Adrenal gland (tissue), 19 donors: ENCODE measurements at places on chromosomes 2 and 18.

DNA sequence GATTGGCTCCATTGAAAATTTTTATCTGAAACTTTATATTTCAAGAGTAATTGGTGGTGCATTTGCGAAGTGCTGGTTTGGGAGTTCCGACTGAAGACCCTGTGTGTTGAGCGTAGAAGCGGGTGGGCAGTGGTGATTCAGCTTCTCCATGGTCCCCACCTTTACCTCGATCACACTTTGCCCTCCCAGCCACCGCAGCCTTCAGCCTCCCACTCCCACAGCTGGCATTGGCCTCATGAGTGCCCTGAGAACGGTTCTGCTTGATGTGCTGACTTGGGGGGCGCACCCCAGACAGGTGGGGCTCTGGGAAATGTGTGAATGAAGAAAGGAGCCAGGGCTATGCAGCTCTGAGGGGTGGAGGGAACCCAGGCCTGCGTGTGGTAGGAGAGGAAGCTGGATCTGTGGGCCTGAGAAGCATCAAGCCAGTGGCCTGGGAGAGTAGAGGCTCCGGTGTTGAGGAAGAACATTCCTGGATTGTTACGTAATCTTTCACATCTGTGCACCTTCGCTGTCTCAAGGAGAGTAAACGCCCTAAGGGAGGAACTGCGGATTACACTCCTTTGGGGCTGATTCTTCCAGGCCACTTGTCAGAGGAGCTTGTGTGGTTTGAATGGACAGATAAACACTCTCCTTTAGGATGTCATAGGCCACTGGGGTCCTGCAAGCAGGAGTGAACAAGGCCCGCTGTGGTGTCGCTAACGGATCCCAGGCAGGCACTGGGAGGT is 83.8 kb downstream of the NPAS2 start:
- DNase-seq = no peak

DNA sequence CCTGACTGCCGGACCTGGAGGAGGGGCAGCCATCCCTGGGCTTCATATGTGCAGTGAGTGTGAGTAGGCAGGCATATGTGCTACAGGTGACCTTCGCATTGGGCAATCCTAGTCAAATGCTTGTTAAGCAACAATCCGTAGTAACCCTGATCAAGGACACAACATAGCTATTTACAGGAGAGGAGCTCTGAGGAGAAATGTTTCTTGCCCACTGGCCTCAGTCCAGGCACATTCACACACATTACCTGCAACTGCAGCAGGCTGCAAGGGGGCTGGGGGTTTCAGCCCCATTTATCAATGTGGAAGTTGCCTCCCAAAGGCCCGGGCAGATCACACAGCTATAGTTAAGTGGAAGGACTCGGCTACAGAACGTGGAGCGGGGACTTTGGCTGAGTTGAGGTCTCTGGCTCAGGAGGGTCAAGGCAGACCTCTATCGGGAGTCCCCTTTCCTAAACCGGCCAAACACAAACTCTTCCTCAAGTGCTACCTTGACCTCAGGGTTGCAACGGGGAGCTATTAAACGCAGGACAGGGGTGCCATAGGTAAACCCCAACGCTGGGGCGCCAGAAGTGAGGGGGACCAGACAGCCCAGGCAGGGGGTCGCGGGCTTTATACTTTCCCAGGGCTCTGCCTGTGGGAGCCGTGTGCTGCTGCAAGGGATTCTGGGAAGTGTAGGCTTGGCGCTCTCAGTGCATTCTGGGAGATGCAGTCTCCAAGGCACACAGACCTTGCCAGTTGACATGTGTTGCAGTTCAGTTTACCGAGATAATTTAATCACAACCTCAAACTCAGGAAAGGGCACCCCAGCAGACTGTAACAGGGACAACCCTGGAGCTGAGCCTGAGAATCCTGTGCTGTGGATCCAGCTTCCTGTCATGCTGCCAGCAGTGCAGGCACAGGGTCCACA is 9.4 kb downstream of the KHK start:
- DNase-seq = peak; percentile 68

- DNase-seq = no peak
Measured at GRCh38 chr18:47870605-47871004, 59.9 kb downstream of the SMAD2 start.

- DNase-seq = no peak
Measured at GRCh38 chr2:230797515-230798495, 66.9 kb upstream of the ITM2C start.

DNA sequence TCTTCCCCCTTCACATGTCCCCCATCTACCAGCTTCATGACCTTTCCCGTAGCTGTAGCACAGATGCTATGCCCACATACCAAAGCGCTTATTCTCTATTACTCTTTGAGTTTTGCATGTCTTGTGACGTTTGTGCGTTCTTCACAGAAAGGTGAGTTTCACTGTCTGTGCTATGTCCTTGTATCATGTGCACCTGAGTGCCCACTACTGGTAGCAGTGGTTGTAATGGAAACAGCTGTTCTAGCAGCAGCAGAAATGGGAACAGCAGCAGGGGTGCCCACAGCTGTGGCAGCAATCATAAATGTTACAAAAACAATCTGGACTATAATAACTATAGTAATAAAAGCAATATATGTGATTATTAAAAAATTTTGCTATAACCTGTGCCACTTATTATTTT is 127.1 kb downstream of the STK39 start:
- DNase-seq = no peak

GRCh38 chr2:144350151-144350802 is 169.6 kb downstream of the ZEB2 start:
- DNase-seq = peak; percentile 26

DNA sequence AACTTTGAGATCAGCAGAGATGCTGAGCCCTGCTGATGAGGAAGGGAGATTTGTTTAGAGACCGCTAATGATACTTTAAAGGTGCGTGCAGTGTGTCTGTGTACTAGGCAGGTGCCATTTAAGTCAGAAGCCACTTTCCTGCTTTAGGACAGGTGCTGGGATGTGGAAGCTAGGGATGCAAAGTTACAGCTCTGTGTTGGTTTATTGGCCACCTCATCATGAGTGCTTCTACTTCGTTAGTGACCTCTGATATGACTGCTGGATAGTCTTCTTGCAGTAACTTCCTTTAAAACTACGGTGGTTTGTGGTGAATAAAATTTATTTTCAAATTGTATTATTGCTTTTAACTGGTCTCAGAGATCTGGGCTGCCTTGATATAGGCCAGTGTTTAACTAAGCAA is 44.1 kb downstream of the FMNL2 start:
- DNase-seq = no peak

DNA sequence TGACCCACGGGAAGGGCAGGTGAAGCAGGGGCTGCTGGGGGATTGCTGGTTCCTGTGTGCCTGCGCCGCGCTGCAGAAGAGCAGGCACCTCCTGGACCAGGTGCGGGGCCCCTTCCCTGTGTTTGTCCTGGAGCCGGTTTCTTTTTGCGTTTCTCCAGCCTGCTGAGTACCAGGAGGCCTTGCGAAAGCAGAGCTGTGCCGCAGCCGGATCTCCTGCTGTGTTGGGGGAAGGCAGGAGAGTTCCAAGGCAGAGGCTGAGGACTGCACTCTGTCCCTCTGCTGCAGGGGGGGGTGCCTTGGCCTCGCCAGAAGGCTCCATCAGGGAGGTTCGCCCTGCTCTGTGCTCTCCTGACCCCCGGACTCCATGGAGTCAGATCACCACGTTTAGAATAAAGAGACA is 2.8 kb downstream of the CAPN10 start:
- no peak for DNase-seq

GRCh38 chr18:66646609-66647008 is 42.7 kb upstream of the CDH19 start:
- DNase-seq = no peak

- DNase-seq = no peak
Measured at GRCh38 chr18:45260125-45260524, 355.2 kb upstream of the SLC14A2 start.

GRCh38 chr2:235541838-235542549 is 48.2 kb downstream of the AGAP1 start:
- DNase-seq = no peak

- no peak for DNase-seq
Measured at GRCh38 chr2:17460371-17461086, 57.7 kb downstream of the RAD51AP2 start.

GRCh38 chr2:142725386-142725785 is 152.1 kb upstream of the KYNU start:
- no peak for DNase-seq

DNA sequence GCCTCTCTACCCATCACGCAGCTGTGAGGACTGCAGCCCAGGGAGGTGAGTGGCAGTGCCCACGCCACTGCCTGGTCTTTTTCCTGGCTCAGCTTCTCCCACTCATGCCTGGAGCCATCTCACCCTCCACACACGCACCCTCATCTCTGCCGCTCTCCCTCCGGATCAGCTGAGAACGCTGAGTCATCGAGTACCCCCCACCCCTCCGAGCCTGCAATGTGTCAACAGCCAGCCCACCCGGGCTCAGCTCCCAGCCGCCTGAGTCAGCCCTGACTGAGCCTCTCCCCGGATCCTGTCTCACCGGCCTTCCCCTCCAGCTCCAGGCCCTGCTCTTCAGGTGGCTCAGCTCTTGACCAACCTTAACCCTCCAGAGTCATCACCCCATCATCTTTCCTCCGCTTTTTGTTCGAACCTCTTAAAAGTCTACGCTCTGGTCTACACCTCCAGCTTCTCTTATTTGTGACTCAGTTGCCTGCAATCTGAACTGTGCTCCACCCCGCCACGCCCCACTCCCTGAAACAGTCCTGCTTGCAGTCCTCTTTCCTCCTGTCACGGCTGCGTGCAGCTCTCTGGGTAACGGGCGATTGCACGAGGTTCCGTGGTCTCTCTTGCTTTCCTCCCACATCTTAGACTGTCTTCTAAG is 94.4 kb upstream of the ASAP2 start:
- DNase-seq = peak; percentile 70

- no peak for DNase-seq
Measured at GRCh38 chr18:21100146-21100545, 11.5 kb downstream of the ROCK1 start.

- no peak for DNase-seq
Measured at GRCh38 chr2:234292205-234292961, 204.5 kb downstream of the ARL4C start.

GRCh38 chr18:70907673-70908072 is 618.8 kb downstream of the SOCS6 start:
- no peak for DNase-seq

GRCh38 chr2:10930721-10931516 is 19.2 kb downstream of the KCNF1 start:
- no peak for DNase-seq

DNA sequence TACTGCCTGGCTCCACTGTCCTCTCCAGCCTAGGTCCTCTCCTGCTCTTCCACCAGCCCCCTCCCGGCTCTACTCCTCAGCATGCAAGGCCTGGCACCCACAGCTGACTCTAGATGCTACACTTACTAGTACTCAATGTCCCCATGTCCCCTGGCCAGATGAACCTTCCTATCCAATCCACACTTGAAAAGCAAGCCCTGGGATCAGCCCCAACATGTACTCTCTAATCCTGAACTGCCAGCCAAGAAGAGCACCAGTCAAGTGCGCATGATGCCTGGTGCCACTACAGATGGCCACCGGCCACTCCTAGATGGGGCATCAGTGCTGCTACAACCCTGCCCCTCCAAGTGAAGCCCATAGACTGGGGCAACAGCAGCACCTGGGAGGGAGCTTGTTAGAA is 168.2 kb downstream of the STK39 start:
- no peak for DNase-seq

DNA sequence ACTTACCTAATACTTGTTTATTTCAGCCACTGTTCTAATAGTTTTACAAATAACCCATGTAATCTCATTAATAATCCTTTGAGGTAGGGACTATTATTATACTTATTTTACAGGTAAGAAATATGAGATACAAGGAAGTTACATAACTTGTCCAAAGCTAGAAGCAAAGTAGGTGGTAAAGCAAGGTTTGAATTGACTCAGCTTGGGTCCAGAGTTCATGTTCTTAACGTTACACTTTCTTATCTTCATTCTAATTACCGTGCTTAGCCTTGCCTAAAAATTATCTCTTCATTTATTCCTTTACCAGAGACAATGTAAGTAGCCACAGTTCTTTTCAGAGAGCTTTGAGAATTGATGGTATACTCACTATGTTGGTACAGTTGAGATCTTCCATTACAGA is 743.6 kb downstream of the KCNJ3 start:
- no peak for DNase-seq

DNA sequence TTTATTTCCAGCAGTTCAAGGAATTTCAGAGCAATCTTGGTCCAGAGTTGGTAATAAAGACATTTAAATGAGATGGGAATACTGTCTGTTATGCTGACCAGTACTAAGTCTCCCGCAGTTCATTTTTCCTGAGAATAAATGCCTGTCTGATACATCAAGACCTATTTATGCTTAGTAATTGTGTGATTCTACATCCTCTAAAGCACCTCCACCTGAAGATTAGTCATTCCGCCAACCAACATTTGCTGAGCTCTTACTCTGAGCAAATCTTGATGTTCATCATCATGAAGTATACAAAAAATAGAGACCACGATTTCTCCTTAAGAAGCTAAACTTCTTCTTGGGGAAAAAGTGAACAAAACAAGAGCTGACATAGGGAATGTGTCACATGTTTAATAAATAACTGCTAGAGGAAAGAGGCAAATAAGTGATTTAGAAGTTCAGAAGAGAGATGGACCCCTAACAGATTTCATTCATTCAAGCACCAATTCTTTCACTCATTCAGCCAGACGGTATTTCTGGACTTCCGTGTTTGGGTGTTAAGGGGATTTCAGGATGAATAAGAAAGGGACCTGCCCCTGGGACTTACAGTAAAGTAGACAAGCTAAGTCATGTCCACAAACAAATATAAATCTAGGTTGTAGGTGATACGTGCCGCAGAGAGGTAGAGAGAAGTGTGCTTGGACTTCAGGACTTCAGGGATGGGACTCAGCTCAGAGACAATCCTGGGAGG is 34.2 kb upstream of the PPP4R1 start:
- DNase-seq = no peak

GRCh38 chr18:39693359-39693758 is 2127.8 kb upstream of the CELF4 start:
- DNase-seq = no peak

GRCh38 chr18:25360301-25360899 is 8.4 kb upstream of the ZNF521 start:
- DNase-seq = no peak

DNA sequence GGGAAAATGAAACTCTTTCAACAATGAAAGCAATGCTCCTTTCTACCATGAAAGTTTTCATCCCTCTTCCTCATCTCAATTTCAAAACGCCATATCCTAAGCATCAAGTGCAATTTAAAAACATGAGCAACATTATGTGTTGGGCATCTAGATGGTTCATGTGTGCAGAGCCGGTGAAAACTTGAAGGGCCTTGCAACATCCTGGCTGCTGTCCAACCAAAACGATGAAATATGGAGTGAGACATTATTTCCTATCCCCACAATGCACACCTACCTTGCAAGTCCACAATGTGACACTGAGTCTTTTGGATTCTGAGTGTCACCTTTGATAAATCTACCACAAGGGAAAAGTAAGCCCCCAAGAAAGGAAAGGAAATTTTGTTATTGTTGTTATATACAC is 110.0 kb downstream of the NCKAP5 start:
- no peak for DNase-seq

- DNase-seq = peak; percentile 27
Measured at GRCh38 chr18:76687304-76687962, 134.9 kb upstream of the ZNF236 start.

GRCh38 chr2:134910763-134911399 is 7.7 kb upstream of the CCNT2 start:
- DNase-seq = no peak
